GM18507 (cell line): ENCODE measurements at places on chromosomes 7 and 10.

DNA sequence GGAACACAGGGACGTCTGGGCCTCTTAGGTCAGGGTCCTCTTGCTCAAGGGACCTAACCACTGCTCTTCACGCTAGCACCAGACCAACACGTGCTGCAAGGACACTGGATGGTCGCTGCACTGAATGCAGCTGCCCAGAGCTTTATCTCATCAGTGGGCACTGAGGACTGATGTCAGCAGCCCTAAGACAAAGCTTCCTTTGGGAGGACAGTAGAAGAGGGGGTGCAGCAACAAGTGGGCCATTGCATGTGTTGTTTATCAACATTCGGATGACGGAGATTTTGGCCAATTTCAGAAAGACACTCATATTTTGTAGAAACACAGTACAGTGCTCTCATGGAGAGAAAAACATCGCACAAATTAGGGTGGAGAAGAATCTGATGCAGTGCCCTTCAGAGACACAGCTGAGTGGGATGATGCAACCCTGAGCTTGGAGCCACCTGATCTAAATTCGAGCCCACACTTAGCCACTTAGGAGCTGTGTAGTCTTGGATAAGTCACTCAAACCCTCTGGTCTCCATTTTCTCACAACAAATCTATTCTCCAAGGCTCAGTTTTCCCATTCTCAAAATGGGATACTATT, 1.7 kb downstream of the OPALIN start:
- no peak for DNase-seq

DNA sequence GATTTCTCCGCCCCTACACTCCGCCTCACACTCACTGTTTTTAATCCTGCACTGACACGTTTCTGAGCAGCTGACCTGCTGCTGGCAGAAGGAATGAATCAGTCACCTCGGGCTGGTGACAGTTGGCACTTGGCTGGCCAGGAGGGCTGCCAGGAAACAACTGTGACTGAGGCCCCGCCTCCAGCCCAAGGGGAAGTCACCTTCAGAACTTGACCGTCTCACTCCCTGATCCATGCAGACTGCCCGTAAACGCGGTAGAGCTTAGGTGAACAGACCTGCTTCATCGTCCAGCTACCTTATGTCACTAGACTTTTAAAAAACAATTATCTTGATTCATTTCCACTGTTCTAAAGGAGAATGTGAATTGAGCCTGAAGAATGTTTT, 107.5 kb downstream of the DOCK1 start:
- DNase-seq = no peak

DNA sequence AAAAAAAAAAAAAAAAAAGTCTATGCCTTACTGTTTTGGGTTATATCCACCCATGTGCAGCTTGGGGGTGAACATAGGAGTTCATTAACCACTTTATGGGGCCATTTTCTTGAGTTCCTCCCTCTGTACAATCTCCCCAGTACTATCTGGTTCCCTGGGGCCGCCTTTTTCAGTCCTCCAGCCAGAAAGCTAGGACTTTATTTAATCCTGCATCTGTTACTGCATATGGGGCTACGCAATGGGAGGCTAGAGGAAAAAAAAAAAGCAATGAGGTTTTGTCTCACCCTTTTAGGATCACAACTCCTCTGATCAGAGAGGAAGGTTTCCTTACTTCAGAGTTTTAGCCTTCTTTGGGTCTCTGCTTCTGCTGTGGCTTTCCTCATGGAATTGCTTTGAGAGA, 51.0 kb downstream of the BTRC start:
- DNase-seq = no peak

- DNase-seq = no peak
Measured at GRCh38 chr10:106136175-106136574, 1028.3 kb downstream of the SORCS1 start.

- no peak for DNase-seq
Measured at GRCh38 chr7:142785841-142786250, 15.1 kb downstream of the PRSS2 start.
